ENCODE measurements at places on chromosomes 12 and 14. TPM values are rescaled to one million over a fixed set of nuclear protein-coding genes. Genes with fewer than 3 reads are reported as not detected.

DNA sequence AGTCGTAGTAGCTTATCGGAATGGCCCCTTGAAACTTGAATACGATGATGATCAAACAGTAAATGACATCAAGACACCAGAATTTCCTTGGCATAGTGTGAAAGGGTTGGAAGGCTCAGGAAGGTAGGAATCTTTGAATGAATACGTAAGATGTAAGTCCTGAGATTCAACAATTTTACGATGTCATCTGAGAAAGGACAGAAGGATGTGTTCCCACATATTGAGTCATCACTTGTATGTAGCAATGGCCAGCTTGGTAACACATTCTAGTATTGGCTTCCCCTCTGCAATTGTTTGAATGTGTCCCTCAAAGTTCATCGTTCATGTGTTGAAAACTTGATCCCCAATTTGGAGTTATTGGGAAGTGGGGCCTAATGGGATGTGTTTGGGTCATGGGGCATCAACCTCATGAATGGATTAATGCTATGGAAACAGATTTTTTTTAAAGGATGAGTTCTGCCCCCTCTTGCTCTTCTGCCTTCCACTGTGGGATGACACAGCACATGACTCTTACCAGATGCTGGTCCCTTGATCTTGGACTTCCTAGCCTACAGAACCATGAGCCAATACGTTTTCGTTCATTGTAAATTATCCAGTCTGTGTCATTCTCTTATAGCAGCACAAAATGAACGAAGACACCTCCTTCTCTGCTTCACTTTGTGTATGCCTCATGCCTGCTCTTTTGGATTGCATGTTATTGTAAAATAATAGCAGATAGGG lies 284.6 kb downstream of the BCAT1 start:
- DNase-seq, result peak; percentile 6

DNA sequence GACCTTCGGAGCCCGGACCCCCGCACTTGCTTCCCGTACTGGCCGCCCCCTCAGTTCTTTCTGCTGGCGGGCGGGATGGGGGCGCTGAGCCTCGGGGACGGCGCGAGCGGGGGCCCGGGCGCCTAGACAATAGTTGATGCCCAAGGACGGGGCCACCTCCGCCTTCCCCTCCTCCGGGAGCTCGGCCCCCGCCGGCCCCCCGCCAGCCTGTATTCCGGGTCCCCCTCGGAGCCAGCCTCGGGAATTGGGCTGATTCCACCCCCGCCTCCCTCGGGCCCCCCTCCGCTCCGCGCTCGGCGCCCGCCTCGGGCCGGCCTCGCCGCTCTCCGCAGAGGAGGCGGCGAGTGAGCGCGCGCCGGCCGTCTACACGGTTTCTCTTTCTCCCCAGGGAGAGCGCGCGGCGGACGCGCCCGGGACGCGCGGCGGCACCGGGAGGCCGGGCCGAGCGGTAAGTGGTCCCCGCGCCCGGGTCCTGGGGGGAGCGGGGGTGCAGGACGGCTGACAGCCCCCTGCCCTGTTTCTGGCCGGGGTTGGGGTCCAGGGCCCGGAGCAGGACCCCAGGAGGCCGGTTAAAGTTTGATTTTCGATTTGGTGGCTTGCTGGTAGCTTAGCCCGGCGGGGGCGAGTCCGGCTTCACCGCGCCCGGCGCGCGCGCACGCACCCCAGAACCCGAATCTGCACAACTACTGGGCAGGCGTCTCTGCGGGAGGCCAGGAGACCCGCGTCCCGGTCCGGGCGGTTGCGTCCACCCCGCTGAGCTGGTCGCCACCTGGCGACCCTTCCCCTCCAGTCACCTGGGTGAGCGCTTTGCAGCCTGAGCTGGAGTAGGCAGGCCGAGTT lies 413.7 kb downstream of the PCNX1 start:
- DNase-seq, result no peak

DNA sequence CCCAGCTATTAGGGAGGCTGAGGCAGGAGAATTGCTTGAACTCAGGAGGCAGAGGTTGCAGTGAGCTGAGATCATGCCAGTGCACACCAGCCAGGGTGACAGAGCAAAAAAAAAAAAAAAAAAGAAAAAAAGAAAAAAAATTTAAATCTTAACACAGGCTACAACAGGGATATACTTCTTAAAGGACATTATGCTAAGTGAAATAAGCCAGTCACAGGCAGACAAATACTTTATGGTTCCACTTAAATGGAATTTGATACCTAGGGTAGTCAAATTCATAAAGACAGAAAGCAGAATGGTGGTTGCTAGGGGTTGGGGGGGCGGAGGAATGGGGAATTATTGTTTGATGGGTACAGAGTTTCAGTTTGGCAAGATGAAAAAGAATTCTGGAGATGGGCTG lies 14.8 kb upstream of the PPTC7 start:
- no peak for DNase-seq

GRCh38 chr12:30384976-30385375 lies 310.7 kb downstream of the IPO8 start:
- DNase-seq, result no peak

GRCh38 chr14:60862283-60862682 lies 118.6 kb downstream of the TRMT5 start:
- DNase-seq, result no peak

DNA sequence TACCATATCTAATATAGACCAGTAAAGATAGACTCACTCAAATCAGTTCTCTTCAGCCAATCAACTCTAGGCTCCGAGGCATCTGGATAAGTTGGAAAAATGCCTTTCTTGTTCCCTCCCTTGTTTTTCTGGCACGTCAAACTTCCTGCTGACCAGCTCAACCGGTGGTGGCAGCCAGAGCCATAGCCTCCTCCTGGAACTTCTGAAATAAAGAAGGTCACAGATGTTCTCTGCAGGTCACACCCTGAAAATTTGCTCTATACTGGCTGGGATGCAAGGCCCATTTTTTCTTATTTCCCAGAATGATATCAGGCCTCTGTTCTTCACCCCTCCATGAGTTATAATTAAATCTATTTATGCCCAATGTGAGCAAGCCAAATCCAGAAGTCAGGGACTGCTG lies 81.9 kb downstream of the BMP4 start:
- no peak for DNase-seq

DNA sequence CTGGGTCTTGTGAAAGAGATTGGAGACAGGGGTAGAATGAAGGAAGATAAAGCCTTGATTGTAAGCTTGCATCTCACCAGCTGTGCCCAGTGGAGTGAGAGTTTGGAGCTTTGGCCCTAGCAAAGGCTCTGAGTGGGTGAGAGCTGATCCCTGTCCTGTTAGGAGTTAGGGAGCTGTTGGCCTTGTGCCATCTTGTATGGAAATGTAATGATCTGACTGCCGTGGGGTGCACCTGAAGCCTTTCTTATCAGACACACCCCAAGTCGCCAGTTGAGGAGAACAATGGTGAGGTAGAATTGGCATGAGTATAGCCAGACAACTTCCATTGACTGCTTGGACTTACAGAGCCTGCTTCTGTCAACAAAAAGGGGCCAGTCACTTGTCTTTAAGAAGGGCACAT lies 130.1 kb downstream of the PRKCH start:
- DNase-seq, result no peak

GRCh38 chr14:69873877-69874780 lies 5.1 kb upstream of the SMOC1 start:
- DNase-seq, result no peak

DNA sequence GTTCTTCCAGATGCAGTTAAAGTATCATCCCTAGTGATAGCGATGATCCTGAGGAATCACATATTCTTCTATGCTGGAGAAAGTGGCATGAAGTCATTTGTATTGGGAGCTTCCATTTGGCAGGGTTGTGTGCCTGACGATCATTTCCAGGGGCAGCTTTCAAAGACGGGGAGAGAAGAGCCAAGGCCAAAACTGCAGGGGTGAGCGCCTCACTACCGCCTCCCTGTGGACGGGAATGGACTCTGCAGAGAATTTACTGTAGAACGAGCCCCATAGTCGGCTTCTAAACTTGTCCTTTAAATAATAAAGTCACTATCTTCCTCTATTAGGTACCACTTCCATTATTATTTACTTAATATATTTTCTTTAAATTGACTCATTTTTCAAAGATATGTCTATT lies 555.9 kb upstream of the TMEM132C start:
- no peak for DNase-seq

DNA sequence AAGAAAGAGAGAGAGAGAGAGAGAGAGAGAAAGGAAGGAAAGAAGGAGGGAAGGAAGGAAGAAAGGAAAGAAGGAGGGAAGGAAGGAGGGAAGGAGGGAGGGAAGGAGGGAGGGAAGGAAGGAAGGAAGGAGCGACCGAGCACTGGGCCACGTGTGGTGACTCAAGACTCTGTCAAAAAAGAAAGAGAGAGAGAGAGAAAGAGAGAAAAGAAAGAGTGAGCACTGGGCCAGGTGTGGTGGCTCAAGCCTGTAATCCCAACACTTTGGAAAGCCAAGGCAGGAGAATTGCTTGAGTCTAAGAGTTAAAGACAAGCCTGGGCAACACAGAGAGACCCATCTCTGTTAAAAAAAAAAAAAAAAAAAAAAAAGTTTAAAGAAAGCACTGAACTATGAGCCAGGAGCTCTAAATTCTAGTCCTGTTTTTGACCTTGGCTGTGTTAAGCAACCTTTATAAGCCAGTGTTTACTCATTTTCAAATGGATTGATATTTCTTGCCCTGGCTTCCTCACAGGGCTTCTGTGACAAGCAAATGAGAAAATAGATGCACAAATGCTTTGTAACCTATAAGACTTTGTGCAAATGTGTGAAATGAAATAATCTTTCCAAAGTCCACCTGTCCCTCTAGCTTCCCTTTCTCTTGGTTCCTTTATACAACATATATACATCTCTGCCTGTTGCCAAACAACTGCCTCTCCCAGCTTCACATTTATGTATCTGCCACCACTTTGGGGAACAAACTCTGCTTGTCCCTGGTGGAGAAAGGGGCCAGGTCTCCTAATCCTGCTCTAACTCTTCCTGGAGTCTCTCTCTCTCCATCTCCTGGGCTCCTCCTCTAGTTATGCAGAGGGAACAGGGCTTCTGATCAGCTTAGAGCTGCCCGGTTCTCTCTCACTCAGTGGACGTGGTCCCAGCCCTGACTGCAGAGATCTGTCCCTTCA lies 16.1 kb upstream of the PLEKHG6 start:
- DNase-seq, result no peak

- DNase-seq, result no peak
These were observed 273.2 kb upstream of the TBX3 start for GRCh38 chr12:114957225-114957624.

GRCh38 chr12:5969156-5969973 lies 24.3 kb upstream of the ANO2 start:
- no peak for DNase-seq

DNA sequence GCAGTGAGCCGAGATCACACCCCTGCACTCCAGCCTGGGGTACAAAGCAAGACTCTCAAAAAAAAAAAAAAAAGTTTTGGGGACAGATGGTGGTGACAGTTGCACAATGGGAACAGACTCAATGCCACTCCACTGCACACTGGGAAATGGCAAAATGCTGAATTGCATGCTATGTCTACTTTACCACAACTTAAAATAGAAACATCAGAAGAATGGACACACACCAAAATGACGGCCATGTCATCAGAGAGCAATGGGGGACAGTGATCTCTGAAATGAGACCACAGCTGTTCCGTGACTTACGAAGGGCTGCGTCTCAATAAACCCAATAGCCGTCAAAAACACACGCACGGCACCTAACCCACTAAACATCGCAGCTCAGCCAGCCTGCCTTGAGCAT lies 13.7 kb downstream of the DDX54 start:
- DNase-seq, result no peak

LRR1 gene
- 22.7 TPM for total RNA-seq

PPP4R4 gene
- 1.7 TPM for total RNA-seq

DPY19L2 gene
- 6.9 TPM for total RNA-seq

CCDC38 gene
- not detected for total RNA-seq

RAB3IP gene
- 62.6 TPM for total RNA-seq

KRT79 gene
- total RNA-seq, result not detected
